ENCODE measurements at places on chromosomes 12 and 14.

GRCh38 chr12:113407931-113408600, 4.4 kb upstream of the SDS start:
- no peak for DNase-seq

DNA sequence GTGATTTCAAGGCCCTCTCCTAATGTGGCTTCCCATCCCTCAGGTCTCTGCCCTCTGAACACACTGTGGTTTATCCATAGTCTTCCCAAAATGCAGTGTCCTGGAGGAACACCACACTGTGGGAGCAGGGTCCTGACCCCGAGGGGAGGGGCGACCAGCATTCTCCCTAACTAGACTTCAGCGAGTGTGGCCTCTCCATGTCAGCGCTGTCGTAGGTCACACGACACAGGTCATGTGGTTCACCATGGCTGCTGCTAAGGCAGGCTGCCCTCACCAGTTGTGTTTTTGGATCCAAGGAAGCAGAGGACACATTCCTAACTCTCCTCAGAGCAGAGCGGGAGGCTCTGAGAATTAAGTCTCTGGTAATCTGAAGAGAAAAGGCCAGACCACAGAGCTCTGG, 50.5 kb downstream of the SSH1 start:
- DNase-seq, result no peak

- no peak for DNase-seq
These were observed 30.1 kb upstream of the RESF1 start for GRCh38 chr12:31929027-31929526.

GRCh38 chr12:122893208-122894153, 2.4 kb downstream of the VPS37B start:
- no peak for DNase-seq
